ENCODE measurements at places on chromosomes 4 and X.
A peak's percentile ranks its signal among the peaks of the same experiment; 100 is the strongest.

DNA sequence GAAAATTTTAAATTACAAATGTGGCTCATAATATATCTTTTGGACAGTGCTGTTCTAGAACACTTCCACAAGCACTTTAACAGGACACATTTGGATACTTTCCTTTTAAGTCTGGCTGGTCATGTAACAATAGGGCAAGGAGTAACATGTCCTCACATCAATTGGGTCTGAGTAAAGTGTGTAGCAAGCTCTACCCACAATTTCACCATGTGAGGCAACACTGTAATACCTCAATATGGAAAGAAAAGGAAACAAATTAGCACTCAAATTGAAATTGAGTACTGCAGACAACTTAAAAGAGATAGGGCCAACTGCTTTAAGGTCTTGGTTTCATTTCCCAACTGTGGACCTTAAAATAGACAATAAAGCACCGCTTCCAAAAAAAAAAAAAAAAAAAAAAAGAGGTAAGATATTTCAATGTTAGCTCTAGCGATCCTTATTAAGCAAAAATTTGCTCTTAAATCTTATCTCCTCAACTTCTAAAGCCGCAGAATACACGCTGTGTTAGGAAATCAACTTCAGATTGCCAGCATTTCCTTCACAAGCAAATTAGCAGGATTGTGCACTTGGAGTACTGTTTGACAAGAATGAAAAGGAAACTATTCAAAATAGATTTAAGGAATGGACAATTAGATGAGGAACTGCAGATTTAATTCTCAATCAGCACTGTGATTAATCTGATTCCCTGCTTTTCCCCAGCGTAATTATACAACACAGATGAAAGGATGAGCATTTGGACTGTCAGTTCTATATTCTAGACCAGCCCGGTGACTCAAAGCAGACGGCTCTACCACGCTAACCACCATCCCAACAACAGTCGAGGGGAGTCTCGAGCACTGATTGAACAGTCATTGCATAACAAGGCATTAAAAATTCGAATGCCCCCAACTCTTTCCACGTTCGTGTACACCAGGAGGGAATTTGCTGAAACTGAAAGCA, 1.6 kb downstream of the CASK start:
- peak; percentile 2 for DNase-seq

GRCh38 chr4:81196126-81196650, 18.8 kb downstream of the PRKG2 start:
- DNase-seq: no peak

DNA sequence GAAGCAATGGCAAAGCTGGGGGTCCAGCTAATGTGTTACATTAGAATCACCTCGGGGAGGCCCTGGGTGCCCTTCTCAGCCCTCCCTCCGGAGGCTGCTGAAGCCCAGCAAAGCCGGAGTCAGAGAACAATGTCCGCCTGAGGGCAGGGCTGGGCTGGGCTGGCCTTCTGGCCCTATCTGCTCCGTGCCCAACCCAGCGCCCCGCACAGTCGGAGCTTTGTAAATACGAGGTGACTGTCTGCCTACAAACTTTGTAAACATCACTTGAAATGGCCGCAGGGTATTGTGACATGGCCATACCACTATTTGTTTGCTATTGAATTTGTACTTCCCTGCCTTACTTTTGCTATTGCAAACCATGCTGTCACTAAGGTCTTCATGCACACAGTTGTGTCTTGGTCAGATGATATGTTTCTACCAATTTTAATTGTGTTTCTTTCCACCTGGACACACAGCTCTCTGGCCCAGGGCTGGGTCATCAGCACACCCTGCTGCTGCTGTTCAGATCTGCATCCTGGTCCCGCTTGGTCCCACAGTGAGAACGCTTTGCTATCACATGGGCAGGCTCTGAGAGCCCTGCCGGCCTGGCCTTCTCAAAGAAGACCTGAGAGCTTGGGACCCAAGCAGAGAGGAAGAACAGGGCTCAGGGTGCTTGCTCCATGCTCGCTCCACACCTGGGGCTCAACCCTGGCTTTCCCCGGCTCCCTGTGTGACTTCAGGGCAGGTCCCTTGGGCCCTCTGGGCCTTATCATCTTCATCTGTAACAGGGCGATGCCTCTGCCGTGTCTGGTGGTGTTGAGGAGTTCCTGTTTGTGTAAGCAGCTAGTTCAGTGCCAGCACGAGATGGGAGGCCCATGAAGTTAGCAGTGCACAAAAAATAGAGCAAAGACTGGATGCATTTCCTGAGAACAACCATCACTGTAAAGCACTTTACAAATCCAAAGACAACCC, 2.3 kb downstream of the S100P start:
- DNase-seq: no peak

- DNase-seq: peak; percentile 11
Measured at GRCh38 chrX:13051529-13052172, 7.2 kb upstream of the FAM9C start.

- no peak for DNase-seq
Measured at GRCh38 chr4:5027346-5027745, 8.1 kb upstream of the CYTL1 start.

GRCh38 chr4:189294574-189294973, 646.1 kb upstream of the FRG1 start:
- no peak for DNase-seq

GRCh38 chrX:38561126-38561868, at the start of gene TSPAN7:
TSPAN7 (plus strand) TSS chrX:38561542; CDS start chrX:38561547, 5 bp downstream.
- peak; percentile 40 for DNase-seq

- no peak for DNase-seq
Measured at GRCh38 chr4:26300314-26301307, 20.2 kb upstream of the RBPJ start.

GRCh38 chrX:24668111-24668510, 21.0 kb upstream of the PCYT1B start:
- DNase-seq: no peak

DNA sequence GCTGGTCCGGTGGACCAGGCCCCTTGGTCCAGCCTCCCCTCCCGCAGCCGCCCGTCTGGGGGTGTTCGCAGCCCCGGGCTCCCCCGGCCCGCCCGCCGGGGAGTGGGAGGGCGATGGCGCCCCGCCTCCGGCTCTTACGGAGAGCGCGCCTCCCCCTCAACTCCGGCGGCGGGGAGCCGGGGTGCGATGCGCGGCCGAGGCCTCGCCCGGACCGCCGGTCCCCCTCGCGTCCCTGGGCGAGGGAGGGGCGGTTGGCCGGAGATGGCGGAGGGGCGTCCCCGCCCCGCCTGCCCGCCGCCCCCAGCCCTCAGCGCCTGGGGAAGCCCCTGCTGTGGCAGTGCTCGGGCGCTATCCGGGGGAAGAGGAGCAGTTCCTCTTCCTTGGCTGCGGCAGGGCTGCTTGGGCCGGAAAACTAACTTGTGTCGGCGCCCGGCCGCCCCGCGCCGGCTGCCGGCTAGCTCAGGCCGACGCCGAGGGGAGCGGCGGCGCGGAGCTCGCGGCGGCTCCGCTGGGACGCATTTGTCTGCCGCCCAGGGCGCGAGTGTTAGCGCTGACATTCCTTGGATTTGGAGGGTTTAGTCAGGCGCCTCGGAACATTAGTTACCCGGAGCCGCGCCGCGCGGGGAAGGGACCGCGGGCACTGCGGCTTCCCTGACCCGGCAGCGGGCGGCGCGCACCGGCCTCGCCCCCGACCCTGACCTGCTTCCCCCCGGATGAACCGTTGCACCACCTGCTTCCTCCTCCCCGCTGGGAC, 994 bp downstream of the GALNT7 start:
- DNase-seq: peak; percentile 36

- DNase-seq: no peak
Measured at GRCh38 chr4:67699603-67700002, 1.4 kb downstream of the UBA6 start.

GRCh38 chr4:74402692-74403456, 37.9 kb downstream of the EREG start:
- DNase-seq: no peak

DNA sequence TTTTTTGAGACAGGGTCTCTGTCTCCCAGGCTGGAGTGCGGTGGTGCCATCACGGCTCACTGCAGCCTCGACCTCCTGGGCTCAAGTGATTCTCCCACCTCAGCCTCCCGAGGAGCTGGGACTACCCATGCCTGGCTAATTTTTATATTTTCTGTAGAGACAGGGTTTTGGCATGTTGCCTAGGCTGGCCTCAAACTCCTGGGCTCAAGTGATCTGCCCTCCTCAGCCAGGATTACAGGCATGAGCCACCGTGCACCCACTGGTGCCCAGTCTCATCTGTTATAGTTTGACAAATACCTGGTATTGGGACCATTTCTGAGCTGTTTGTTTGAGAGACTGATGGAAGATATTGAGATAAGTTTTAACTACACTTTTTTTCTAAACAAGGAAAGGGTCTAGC, 57.5 kb upstream of the SMIM10 start:
- DNase-seq: no peak

- no peak for DNase-seq
Measured at GRCh38 chrX:150926791-150927190, 28.3 kb upstream of the CD99L2 start.

- DNase-seq: no peak
Measured at GRCh38 chrX:64394059-64394873, 986 bp downstream of the MTMR8 start.

- no peak for DNase-seq
Measured at GRCh38 chrX:72330131-72330530, 24.4 kb upstream of the CITED1 start.

DNA sequence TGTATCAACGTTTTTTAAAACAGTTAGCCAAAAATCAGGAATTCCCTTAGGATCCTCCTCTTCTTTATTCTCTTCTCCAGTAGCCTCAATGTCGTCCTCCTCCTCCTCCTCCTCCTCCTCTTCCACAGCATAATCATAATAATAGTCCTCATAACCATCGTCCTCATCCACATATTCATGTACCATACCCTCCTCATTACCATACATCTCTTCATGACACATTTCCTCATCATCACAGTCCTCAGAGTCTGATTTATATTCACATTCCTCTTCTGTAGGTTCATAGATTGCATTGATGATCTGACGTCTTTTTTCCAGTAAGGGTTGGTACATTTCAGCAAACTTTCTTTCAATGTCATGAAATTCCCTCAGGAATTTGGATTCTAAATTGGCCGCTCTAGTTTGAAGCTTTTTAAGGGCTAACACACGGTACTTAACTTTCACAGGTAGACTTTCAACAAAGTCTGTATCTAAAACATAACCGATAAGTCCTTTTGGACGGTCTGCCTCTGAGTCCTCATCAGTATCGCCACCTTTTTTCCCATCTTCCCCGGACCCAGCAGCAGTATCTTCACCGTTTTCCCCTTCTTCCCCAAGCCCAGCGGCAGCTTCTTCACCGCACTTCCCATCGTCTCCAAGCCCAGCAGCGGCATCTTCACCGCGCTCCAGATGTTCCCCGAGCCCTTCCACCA, 771 bp downstream of the NAP1L2 start:
- DNase-seq: no peak

DNA sequence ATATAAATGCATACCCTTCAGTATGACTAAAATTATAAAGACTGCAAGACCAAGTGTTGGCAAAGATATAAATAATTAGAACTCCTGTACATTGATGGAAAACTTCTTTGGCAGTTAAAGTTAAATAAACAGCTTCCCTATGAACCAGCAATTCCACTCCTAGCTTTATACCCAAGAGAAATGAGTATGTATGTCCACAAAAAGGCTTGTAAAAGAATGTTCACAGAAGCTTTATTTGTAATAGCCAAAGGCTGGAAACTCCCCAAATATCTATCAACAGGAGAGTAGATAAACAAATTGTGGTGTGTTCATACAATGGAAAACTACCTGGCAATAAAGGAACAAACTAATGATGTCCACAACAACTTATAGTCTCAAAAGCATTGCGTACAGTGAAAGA, 184.8 kb downstream of the AMELX start:
- DNase-seq: no peak

- DNase-seq: no peak
Measured at GRCh38 chr4:98433691-98434090, 172.5 kb downstream of the RAP1GDS1 start.

DNA sequence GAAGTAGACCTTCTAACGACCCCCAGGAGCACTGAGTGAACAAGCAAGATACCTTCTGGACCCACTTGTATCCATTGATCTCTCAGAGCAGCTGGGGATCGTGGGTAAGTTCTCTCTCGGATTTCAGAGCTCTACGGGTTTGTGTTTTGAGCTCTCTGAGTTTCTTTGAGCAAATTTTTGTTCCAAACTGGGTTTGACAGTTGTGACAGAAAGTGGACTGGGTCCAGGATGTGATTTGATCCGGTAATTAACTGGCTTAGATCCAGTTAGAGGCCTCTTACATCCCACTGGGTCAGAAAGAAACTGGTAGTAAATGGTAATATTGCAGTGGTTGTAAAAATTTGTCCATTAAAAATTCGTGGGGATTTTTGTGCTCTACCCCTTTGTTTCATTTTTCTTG, 459.2 kb downstream of the INPP4B start:
- no peak for DNase-seq

Data from activated CD4-positive, CD25-positive, alpha-beta regulatory T cell (primary cell).